ENCODE measurements at places on chromosomes 1 and 21.

DNA sequence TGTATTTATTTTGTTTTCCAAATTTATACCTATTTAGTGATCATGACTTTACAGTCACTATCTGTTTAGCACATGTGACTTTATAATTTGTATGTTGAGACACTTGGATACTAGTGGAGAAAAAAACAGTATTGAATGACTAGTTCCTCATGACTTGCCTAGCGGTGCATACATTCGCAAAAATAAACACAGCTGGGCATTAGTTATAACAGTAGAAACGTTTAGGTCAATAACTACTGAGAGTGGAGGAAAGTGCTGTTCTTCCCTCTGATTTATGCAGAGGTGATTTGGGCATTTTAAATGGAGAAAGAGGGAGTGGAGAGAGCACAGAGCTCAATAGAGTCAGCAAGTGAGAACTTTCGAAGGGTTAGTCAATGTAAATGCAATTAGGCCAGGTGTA lies 1679.0 kb upstream of the B3GALT2 start:
- no peak for DNase-seq

DNA sequence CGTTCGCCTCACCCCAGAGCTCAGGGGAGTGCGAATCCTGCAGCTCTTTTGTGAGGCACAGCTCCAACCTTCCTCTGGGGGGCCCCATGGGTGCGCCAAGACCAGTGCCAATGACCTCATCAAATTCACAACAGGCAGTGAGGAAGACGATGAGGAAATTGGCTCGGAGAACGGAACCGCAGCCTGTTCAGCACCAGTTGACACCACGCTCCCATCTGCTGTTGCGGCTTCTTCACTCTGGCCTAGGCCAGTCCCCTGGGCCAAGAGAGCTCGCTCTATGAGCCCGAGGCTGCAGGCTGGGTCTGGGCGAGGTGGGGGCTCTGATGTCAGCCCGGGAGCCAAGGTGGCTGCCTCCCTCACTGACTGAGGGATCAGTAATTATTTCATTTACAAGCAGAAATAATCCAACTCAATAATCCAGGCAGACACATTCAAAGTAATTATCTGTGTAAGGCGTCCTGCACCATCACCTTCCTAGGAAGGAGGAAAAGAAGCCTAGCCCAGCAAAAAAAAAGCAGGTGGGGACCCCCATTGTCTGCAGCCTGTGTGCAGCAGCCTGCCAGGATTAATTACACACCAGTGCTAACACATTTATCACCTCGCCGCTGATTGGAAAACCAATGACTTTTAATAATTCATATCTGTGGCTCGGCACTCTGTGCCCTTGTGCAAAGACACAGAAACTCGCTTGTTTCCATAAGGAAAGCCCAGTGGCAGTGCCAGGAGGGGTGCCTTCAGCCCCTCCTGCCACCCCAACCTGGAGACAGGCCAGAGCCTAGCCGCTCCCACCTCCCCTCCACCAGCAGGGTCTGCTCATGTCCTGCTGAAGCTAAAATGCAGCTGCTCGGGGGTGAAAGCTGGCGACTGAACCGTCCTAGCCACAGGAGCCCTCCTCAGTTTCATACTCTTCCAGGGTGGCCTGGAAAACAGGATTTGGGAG lies 1.9 kb downstream of the PLEKHA6 start:
- no peak for DNase-seq

DNA sequence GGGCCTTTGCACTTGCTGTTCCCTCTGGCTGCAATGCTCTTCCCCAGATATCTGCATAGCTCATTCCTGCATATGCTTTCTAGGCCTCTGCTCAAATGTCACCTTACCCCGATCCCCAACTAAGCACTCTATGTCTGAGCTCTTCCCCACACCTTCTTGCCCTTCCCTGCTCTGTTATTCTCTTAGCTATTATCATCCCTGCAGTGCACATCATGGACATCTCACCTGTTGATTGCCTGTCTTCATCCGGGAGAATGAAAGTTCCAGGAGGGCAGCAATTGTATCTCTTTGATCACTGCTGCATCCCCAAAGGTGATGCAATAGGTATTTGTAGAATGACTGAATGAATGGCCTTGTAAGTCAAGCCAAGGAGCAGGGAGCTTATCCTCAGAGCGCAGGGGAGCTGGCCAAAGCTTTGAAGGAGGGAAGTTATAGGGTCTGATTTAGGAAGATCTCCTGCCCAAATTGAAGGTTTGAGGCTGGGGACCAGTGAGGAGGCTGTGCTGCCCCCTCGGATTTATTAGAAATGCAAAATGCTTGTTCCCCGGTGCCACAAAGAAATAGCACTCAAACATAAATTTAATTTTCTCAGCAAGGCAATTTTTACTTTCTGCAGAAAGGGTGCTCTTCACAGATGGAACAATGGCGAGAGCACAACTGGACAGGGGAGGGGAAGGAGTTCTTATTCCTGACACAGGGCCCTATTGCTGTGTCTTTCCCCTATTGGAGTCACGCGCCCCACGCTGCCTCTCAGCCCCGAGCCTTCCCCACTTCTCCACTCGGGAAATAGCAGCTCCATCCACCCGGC lies 631.1 kb downstream of the MATN1 start:
- no peak for DNase-seq

GRCh38 chr1:163250382-163250974 lies 47.8 kb upstream of the RGS5 start:
- no peak for DNase-seq

DNA sequence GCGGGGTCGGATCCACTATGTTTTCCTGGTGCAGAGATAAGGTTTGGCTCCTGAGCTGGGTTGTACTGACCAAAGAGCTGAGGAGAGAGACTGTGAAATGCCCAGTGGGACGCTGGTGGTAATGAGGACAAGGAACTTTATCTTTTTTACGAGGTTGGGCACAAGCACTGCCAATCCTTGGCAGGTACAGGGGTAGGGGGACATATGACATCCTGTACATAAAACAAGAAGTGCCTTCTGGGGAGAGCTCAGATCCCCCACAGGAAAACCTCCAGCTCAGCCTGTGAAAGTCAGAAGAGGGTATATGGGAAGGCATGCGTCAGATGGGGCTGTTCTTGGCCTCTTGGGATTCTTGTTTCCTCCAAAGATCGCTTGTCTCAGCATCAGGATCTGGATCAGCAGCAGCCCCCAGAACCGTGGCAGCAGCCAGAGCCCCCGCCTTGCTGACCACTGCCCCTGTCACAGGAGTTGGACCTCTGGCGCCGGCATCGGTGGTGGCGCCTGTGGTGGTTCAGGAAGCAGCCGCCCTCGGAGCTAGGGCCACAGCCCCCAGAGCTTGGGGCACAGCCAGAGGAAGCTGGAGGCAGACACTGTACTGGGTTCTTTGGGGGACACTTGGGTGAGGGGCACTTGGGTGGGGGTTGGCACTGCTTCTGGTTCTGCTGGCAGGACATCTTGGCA lies 905 bp downstream of the LCE3E start:
- DNase-seq = no peak

DNA sequence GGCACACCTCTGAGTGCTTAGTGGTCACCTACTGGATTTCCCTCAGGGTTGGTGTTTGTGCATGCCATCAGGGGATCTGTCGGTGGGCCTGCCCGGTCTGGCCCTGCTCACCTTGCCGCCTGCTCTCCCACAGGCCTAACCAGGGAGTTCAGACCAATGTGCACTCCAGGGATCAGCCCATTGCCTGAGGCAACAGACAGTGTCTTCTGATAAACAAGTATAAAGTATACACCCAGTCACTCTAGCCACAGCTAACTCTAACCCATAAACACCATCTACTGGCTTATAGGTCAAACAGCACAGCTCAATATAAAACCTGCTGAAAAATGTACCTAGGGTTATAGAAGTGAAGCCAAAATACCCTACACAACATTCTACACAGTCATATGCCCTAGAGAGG lies 1300.0 kb downstream of the PLA2G4A start:
- no peak for DNase-seq

- DNase-seq = no peak
Observed at GRCh38 chr1:93851327-93851712, 27.7 kb downstream of the DNTTIP2 start.

- DNase-seq = no peak
Observed at GRCh38 chr1:194774535-194774934, 1588.1 kb upstream of the B3GALT2 start.

- no peak for DNase-seq
Observed at GRCh38 chr21:33874161-33874560, 41.4 kb downstream of the ATP5PO start.

GRCh38 chr1:66711420-66711819 lies 40.8 kb upstream of the DYNLT5 start:
- DNase-seq = no peak

DNA sequence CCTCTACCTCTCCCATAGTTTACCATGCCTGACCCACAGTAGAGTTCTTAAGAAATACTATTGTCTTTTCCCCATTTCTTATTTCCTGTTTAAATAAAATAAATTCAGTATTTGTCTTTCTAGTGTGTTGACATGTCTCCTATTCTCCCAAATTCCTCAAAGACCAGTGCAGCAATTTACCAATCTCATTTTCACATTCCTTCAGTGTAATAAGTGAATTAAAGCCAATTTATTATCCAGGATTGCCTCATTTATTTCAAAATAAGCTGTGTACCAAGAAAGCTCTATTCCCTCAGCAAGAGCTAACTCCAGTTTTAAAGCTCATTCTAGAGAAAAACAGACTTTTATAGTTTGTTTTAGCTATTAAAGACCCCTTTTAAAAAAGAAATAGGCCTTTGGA lies 49.9 kb downstream of the DISC1 start:
- no peak for DNase-seq

GRCh38 chr1:100795646-100795985 lies 76.1 kb downstream of the VCAM1 start:
- no peak for DNase-seq
